ENCODE measurements at places on chromosomes 13 and 19.

- DNase-seq = no peak
These were observed 31.0 kb downstream of the ATP11A start for GRCh38 chr13:112720814-112721197.

DNA sequence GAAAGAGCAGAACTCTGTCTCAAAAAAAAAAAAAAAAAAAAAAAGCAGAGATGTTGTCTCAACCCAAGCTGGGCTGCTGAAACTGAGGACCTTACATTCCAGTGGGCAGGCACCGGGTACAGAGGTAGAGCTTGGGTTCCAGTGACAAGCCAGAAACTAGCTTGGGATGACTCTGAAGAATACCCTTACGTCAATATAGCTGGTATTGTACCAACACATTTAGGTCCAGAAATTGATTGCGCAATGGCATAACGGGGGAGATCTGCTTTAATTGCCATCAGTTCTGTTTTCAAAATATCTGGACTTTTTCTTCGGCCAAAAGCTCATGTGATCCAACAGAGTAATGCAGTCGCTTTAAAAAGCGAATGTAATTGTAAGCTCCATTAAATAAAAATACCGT lies 103.1 kb upstream of the UBL3 start:
- DNase-seq = no peak

- DNase-seq = no peak
These were observed 22.0 kb downstream of the BLOC1S3 start for GRCh38 chr19:45200568-45200967.

GRCh38 chr13:30256713-30257467 lies 50.5 kb downstream of the KATNAL1 start:
- DNase-seq = no peak

- DNase-seq = no peak
These were observed 338.0 kb downstream of the TEX29 start for GRCh38 chr13:111658145-111659100.

DNA sequence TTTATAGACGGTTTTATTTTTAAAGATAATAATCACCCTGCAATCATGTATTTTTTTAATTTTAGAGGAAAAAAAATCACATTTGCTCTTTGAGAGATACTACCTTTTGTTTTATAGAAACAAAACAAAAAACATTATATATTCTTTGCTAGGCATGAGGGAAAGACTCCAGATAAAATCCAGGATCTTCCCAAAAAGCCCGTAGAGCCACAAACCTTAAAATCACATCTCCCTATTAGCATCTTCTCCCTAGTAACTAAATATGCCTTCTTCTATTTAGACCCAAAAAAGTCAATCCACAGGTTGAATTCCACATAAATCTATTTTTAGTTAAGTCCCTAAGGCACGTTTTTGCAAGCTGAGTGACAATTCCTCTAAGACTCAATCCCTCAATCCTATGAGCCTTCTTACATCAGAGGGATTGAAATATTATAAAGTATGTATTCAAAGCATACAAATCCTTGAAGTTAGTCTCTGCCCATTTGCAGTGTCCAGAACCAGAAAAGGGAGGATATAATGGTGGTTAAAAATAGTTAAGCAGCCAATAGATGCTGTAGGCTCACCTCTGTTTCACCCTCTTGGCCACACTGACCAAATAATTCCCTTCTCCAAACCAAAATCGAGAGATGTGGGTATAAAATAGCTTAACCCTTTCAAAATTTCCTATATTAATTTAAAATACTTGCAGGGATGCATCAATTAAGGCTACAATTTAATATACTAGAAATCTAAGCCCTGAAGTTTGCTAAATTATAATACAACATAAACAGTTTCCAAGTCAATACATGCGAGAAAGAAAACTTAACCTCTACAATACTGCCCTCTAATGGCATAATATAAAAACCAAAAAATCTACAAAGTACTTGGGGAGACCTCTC lies 64.0 kb downstream of the SERP2 start:
- no peak for DNase-seq

- DNase-seq = no peak
These were observed 51.5 kb downstream of the SKA3 start for GRCh38 chr13:21124852-21125251.

DNA sequence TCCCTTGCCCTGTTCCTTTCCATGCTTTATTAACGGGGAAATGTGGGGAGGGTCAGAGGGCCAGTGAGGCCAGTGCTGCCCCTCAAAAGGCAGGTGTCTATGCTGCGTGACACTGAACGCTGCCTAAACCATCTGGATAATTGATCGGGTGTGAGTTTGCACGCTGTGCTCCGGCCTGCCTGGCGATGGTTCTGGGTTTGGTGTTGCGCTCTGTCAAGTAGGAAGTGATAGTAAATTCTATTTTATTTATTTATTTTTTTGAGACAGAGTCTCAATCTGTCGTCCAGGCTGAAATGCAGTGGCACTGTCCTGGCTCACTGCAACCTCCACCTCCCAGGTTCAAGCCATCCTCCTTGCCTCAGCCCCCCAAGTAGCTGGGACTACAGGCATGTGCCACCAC lies 86.5 kb downstream of the ATP11A start:
- no peak for DNase-seq

DNA sequence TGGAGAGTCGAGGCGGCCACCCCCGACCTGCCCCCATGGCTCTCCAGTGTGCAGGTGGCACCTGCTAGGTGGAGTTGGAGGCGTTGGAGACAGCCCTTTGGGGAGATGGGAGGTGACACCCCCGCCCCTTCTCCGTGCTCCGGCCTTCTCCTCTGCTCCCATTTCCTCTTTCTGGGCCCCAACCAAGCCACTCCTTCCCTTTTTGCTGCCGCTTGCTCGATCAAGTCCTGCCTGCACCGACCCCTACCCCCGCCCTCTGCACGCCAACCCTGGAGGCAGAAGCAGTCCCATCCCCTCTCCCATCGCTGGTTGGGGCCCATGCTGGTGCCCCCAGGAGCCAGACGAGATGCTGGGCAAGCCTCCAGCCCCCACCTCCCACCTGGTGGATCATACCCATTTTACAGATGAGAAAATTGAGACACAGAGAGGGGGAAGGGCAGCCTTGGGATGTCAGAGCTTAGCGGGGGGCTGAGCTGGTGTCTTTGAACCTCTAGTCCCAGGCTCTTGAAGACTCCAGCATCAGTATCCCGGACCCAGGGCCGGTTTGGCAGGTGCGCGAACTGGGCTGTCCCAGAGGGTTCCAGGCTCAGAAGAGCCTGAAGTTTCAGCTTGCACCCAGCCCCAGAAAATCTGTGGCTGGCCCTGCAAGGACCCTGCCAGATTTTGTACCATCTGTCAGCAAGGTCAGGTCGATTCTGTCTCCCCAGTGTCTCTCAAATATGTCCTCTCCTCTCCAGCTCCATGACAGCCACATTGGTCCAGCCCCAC lies 10.3 kb downstream of the GNA15 start:
- no peak for DNase-seq

DNA sequence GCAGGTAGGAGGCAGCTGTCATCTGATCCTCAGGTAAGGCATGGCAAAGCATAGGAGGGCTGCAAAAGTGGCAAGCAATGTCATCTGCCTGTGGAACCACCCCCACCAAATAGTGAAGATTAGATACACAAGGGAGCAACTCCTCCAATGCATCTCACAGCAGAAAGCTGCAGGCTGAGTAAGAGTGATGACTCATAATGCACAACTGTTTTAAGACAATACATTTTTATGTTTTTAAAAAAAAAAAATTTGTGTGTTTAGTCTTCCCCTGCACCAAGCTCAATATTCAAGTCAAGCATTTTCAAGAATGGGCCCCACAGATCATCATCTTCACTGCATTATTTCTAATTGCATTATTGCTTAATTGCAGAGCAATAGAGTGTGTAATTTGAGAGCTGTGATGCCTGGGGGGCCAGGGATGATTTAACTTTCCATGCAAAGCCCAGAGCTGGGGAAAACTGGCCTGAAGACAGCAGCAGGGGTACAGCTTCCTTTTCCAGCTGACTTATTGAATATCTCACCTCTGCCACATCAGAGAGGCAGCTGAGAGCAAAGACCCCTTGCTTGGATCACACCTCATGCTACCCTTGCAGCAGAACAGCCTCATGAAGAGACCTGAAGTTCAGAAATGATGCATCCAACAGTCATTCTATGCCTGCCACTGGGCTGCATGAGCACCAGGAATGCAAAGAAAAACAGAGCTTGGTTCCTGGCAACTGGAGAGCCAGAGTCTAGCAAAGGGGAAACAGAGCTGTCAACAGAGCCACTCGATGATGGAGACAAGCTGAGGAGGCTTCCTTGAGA lies 22.7 kb upstream of the POP4 start:
- DNase-seq = no peak

GRCh38 chr13:45700971-45701900 lies 884 bp upstream of the CBY2 start:
- peak; percentile 18 for DNase-seq

DNA sequence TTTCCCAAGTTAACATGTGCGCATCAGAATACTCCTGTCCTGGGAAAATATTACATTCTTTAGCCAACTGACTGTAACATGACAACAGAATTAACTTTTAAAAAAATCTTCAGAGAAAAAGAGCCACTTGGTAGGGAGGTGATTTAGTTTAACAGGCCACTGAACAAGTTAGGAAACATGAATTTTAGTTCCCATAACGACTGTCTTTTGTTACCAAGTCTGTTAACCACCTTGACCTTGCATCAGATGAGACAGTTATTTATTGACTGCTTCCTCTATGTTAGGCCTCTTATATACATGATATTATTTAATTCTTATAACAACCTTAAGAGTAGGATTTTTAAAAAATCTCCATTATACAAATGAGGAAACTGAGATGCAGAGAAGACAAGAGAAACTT lies 268.6 kb downstream of the NDFIP2 start:
- no peak for DNase-seq

DNA sequence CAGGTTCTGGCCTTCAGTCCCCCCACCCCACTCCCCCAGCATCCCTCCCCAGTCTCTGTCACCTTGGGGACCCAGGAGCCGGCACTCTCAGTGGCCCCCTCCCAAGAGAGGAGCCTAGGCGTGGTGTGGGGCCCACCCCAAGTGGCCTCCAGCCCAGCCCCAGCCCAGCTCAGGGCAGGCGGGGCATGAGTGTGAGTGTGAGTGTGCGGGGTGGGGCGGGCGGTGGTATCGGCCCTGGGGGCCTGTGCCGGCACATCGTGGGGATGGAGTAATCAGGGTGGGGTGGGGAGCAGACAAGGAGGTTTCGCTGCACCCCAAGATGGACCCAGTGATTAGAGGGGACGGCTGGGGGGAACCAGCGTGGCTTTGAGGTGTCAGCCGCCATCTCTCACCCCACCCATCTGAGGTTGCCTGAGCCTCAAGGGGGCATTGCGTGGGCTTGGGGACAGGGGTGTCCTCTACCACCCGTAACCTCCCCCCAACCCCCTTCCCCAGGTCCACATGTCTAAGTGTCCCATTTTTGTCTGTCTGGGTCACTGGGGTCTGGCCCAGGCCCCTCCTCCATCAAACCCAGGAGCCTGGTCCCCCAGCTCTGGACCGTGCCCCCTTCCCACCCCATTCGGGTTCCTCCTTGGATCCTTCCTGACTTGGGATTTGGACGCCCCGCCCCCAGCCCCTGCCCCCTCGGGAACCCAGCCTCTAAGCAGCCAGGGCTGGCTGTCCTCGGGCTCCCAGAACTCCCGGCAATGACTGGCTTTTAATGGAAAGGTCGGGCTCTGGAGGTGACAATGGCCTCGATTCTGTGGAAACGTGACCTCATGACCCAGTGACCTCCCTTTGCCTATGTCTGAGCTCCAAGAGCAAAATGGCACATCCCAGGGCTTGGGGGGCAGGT lies 6.9 kb upstream of the SULT2B1 start:
- no peak for DNase-seq

- no peak for DNase-seq
These were observed 1.2 kb downstream of the EPS15L1 start for GRCh38 chr19:16470541-16470910.

DNA sequence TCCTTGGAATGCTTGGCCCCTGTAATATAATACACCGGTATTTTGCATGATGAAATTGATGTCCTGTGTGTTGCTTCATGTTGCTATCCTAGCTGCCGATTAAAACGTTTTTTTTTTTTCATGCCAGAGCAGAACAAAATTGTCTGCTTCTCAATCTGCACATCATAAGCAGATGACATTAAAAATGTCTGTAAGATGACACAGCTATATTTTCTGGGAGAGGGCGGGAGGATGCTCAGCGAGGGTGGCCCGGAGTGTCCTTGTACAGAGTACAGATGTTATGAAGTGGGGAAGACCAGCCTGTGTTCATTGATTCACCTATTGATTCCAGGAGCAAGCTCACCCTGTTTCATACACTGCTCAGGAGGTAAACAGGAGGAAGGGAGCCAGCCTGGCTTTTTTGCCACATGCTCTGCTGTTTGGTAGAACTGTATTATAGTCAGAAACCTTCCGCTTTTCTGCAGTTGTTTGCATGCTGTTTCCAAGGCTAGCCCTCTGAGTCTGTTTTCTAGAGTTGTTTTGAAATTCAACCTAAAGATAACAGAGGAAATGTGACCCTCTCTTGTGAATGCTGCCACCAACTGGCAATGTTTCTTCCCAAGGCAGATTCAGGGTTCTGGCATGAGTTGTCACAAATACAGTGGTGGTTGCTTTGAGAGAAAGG lies 4.7 kb upstream of the IRS2 start:
- DNase-seq = no peak

DNA sequence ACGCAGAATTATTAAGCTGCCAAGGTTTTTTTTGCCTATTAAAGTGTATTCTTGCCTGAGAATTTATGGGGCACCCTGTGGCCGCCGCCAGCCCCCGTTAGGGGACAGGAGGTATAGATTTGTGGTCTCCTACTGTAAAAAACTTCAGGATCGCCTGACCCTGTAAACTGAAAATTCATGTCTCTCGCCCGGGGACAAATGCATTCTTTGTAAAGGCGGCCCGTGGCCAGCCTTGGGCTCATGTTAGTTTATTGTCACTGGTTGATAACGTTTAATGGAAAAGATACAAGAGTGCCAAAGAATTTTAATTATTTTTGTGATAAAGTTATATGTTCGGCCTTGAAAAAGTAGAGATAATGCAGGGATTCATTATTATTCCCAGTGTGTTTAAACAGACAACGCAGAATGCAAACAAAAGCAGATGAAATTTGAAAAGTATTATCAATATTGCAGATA lies 141.7 kb downstream of the URI1 start:
- no peak for DNase-seq

DNA sequence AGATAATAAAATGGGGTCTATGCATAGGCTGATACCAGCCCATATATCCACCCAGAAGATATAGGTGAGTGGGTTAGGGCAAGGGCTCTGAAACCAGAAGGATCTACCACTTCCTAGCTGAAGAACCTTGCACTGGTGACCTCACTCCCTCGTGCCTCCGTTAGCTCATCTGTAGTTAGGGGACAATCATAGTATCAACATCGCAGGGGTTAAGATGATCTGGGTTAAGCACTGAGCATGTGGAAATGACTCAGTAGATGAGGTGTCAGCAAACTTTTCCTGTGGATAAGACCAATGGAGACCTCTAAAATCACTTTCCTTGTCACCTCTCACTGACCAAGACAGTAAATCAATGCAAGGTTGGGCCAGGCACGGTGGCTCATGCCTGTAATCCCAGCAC lies 30.5 kb downstream of the TNFSF14 start:
- DNase-seq = no peak

GRCh38 chr19:4456843-4457653 lies 546 bp downstream of the UBXN6 start:
- DNase-seq = peak; percentile 46

- no peak for DNase-seq
These were observed 18.6 kb downstream of the TMEM255B start for GRCh38 chr13:113777311-113778260.

- DNase-seq = peak; percentile 11
These were observed 2.2 kb downstream of the TSC22D1 start for GRCh38 chr13:44573790-44574465.

GRCh38 chr13:74068471-74068870 lies 65.7 kb downstream of the KLF12 start:
- DNase-seq = no peak

GRCh38 chr13:35957996-35958395 lies 173.2 kb downstream of the DCLK1 start:
- DNase-seq = no peak

- DNase-seq = no peak
These were observed 2.1 kb downstream of the ACTN4 start for GRCh38 chr19:38649305-38650171.
